Muscle of back (tissue), 13 donors: ENCODE measurements at places on chromosomes 12 and 14. TPM values are rescaled to one million over a fixed set of nuclear protein-coding genes. Genes with fewer than 3 reads are reported as not detected.
A peak's percentile ranks its signal among the peaks of the same experiment; 100 is the strongest.

CEP290 gene
- polyA plus RNA-seq = 12.1 TPM

HHIPL1 gene
- polyA plus RNA-seq = 1.9 TPM

ENTPD5 gene
- polyA plus RNA-seq = 18.1 TPM

COPZ1 gene
- polyA plus RNA-seq = 136 TPM

IGF1 gene
- polyA plus RNA-seq = 27.3 TPM

MMP14 gene
- polyA plus RNA-seq = 228 TPM

DNA sequence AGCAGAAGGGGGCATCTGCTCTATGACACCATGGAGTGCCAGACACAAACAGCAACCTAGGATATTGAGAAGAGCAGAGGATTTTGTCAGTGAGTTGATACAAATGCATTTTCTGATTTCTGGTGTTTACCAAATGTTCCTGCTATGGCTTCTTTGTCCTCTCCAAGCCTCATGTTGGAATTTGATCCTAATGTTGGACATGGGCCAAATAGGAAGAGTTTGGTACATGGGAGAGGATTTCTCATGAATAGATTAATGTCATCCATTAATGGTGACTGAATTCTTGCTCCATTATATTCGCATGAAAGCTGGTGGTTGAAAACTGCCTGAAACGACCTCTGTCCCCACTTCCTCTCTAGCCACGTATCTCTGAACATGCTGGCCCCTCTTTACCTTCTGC lies 1002.2 kb upstream of the FLRT2 start:
- DNase-seq = no peak

DNA sequence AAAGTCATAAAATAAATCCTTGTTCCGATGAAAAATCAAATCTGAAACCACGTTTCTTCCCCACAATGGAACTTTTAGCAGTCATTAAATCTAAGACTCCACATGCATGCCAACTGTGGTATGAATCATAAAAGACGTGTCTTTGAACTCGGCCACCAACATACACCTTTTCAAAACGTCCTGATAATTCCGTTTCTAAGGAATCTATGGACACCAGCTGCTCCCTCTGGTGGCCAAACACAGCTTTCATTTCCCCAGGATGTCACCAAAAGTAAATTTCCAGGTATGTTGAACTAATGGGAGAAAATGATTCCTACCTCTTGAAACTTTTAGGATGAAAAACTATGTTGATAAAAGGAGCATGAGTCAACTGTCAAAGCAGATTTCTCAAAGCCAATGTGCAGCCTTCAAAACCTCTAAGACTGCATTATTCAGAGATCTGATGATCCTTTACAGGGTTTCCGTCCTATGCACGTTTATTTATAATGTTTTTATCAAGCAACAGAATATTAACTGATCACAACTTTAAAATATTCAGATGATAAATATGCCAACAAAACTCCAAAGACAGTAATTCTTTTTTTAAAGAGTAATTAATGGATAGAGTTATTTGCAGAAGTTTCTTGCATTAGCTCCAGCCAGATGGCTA lies 96.2 kb downstream of the CIT start:
- DNase-seq = no peak

DNA sequence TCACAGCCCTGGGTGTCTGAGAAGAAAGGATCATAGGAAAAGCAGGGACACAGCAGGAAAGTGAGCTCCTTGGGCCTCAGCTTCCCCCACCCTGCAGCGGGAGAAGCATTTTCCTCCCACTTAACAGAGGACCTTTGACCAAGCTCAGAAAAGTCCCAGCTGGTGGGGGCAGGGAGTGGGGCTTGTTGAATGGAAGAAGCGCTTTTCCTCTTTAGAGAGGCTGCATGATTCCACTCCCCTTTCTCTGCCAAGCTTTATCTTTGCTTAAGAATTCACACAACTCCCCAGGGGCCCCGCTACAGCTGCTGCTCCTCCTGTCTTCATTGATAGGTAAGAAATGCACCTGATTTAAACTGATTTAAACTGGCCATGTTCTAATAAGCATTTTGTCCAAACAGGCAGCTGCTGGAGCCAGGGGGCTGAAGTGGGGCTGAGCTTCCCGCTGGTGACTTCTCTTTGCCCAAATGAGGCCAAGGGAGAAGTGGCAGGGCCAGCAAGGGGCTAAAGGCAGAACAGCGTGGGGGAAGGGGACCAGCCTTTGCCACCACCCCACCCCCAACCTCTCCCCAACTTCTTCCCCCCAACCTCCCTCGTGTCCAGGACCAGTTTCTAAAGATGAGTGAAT lies 1.7 kb upstream of the PAPLN start:
- no peak for DNase-seq

- peak; percentile 93 for DNase-seq
Observed at GRCh38 chr12:6867413-6868210, at the start of gene TPI1. TSS of gene TPI1 (plus strand) at chr12:6867531. CDS start at chr12:6867567, 36 bp downstream.

GRCh38 chr14:22713631-22713950 lies 52.9 kb upstream of the OXA1L start:
- no peak for DNase-seq

GRCh38 chr12:68559984-68560850 lies 50.5 kb upstream of the RAP1B start:
- no peak for DNase-seq

DNA sequence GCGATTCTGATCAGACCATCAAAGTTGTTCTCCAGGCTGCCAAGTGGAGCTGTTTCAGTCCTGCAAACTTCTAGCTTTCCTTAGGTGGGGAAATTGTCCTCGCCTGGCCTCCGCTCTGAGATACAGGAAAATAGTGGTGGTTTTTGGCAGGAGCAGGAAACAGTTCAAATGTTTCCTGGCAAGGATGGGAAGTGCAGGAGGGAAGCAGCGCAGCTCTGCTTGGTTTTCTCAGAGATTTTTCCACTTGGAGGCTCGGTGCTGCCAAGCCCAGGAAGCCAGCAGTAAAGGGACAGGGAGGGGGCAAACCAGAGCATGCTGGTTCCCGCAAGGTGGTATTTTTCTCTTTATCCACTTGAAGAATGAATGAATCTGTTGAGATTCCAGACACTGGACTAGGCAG lies 17.0 kb downstream of the TMEM63C start:
- no peak for DNase-seq

DNA sequence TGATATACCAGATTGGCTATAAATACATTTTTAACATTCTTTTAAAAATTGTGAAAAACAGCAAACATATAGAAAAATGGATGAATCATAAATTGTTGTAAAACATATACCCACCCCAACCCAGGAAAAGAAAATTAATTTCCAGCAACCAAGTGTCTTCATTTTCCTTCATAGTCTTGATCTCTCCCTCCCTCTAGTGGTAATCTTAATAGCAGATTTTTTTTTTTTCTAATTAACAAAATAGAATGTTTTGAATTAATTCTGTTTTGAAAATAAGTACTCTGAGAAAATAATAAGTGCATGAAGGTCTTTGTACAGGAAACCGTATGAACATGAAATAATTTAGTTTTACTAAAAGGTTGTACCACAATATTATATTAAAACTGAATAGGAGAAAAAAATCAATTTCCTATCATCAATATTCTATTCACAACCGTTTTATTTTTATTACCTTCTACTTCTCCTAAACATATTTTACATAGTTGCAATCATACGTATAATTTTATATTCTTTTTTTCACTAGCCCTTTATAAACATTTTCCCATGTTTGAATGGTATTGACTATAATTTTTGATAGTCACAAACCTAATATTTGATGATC lies 7.0 kb downstream of the ETNK1 start:
- no peak for DNase-seq

- no peak for DNase-seq
Observed at GRCh38 chr14:76729258-76729657, 32.0 kb upstream of the VASH1 start.
